ENCODE measurements at places on chromosomes 5 and 9.

GRCh38 chr5:150590979-150591695, 49.3 kb upstream of the SYNPO start:
- no peak for DNase-seq

DNA sequence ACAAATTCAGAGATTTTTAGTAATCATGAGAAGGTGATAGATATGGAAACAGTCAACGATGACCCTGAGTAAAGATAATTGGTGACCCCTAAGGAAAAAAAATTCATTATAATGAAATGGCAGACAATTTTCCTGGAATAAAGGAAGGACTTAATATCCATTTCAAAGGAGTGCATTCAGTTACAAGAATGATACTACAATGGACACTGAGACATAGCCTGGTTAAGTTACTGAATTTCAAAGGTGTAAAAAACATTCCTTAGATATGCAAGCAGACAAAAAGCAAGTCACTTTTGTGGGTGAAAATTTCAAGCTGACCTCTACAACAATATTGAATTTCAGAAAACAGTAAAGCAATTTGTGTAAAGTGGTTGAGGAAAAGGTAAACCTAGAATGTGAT, 1012.5 kb upstream of the SEMA6A start:
- DNase-seq = no peak

- no peak for DNase-seq
Observed at GRCh38 chr5:169808118-169808581, 171.1 kb downstream of the DOCK2 start.

DNA sequence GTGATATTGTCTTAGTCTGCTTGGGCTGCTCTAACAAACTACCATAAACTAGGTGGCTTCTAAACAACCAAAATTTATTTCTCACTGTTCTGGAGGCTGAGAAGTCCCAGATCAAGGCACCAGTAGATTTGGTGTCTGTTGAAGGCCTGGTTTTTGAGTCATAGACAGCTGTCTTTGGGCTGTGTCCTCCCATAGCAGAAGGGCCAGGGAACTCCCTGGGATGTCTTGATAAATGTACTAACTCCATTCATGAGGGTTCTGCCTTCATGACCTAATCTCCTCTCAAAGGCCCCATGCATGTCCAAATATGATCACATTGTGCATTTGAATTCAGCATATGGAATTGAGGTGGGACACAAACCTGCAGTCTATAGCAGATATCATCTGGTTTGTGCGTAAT, 121.2 kb downstream of the CHSY3 start:
- no peak for DNase-seq

All from NCI-H187 (cell line).